ENCODE measurements at places on chromosomes 5 and 9. TPM values are rescaled to one million over a fixed set of nuclear protein-coding genes. Genes with fewer than 3 reads are reported as not detected.

GRCh38 chr5:139764886-139765408 lies 30.7 kb upstream of the PSD2 start:
- no peak for DNase-seq

- no peak for DNase-seq
Measured at GRCh38 chr5:4651806-4652565, 488.1 kb upstream of the ADAMTS16 start.

DNA sequence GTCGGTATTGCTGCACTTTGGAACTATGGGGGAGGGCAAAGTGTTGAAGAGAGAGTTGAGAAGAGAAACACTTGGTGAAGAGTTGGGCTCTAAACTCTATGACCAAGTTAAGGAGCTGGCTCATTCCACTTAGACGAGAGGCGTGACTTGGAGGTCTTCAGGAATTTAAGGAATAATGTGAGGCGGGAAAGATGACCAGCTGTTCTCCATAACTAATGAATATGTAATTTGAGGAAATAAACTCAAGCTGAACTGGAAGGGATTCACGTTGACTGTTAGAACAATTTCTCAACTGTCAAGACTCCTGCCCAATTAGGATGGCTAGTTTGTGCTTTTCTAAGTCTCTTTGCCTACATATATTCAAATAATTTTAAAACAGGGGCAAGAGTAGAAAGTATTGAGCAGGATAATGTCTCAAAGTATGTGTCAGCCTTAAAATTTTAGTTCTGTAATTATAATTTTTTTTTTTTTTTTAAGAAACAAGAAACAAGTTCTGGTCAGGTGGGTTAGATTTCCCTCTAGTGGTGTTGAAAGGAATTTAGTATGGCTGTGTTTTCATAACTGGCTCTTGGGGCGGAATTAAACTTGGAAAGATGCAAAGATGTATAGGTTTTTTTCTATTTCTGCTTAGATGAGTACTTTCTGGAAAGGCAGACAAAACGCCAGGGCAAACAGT lies 33.4 kb downstream of the TMEM252 start:
- no peak for DNase-seq

DNA sequence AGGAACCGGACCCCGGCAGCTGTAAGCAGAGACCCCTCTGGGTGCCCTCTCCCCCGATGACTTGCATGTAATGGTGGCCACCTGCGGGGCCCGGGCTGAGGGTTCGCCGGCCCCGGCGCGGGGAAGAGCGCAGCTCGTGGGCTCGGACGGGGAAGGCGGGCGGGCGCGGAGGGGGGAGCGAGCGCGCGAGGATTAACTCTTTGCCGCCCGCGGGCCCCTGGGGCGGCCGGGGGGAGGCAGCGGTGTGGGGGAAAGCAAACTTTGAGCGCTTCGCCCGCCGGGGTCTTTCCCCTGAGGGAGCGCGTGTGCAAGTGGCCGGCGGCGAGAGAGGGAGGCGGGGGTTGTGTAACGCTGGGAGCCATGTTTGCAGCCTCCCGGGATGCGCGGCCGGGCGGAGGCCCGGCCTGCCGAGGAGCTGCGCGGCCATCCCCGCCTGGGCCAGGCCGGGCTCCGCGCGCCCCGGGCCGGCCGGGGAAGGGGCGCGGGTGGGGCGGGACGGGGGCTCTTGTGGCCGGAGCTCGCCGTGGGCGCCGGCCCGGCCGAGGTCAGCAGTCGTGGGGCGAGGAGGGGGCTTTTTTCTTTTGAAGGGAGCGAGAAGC lies 547 bp downstream of the ANP32B start:
- peak; percentile 61 for DNase-seq

DNA sequence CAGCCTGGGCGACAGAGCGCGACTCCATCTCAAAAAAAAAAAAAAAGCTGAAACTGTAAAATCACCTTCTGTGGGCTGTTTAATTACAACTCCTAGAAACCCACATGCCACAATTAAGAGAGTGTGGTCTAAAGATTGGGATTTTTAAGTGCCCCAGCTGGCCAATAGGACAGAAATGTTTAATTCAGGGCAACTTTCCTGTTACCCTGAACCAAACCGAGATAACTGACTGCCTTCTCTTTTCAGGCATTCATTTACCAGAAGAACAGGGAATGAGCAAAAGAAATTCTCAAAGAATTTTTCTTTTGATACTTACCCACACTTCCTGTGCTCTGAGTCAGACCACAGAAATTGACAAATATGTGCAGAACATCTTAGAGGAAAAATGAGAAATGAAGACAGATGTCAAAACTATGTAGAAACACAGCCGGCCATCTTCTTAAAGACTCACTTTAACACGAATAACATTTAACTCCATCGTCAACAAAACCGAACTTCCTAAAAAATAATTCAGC lies 221.3 kb upstream of the DAPK1 start:
- no peak for DNase-seq

DNA sequence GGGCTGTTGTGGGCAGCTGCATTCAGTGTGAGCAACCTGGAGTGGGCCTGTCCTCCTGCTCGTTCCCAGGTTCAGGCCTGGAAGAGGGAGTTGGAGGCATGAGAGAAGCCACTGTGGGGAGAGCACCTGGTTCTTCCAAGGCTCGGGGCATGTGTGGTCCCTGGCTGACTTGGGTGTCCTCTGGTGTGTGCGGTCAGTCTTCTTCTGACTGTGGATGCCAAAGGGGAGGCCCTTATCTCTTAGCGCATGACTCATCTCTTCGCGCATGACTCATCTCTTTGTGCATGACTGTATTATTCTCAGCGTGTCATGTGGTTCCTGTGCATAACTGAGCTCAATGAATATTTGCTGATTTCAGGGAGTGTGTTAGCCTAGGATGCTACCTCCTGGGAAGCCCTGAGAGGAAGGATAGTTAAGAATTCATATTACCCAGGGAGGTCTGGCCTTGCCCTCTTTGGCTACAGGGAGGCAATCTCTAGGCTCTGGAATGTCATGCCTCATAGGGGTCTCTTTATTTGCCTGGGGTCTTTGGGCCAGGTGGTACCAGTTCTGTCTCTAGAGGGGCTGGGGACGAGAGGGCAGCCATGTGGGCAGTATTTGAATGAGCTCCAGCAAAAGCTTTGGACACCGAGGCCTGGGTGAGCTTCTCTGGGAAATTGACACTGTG lies 188.7 kb downstream of the HSPA4 start:
- DNase-seq, result peak; percentile 40

DNA sequence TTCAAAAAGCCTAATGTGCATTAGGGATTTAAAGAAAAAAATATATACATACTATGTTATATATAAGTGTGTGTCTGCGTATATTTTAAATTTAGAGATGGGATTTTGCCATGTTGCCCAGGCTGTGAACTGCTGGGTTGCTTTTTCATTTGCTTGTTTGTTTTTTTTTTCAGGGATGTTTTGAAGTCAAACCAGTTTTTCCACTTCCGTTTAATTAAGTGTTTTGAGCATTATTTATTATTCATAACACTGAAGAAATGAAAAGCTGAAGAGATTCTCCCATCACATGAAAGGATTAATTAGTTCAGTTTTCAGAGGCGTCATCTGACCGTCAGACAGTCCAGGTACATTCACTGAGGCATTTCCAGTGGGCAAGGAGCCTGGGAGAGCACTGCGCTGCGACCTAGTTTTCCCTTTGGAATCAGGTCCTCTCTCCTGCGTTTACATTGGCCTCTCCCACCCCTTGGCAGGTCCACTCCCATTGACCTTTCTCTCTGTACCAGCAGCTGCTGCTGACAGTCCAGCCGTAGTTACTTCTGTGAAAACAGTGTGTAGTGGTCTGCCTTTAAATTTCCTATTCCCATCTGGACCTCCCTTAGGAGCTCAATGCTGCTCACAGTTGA lies 26.0 kb downstream of the ARRDC3 start:
- DNase-seq, result no peak

DNA sequence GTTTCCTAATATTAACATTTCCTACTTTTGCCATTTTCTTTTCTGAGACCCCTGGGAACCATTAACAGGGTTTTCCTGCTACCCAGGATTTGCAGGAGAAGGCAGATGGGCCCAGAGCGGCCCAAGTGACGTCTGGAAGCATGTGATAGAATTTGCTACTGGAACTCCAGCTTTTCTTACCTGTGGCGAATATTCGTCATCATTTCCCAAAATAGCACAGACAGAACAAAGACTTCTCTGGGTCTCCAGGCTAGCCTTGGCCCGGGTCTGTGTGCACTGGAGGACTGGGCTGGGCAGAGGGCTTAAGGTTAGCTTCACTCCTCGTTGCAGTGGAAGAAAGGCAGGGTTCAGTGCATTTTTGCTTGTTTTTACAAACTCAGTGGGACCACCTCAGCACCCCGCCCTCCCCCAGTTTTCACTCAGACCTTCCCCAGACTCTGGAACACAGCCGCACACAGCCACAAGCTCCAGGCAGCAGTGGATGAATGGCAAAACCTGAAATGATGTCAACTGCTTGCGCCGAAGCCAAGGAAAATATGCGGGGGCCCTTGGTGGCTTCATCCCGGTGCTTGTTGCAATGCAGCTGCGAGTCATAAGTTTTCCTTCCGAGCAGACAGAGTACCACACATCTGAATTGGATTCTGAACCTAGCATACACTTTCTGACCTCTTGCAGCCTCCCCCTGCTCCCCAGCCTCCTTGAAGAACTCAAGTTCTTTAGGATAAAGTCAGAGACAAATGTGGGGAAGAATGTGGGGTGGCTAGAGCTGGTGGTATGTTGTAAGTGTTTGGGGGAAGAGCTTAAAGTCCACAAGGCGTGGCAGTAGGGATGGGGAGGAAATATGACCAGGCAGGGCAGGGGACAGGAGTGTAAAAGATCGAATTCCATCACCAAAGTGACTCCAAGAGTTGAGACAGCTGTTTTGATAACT lies 586.0 kb downstream of the CCDC171 start:
- no peak for DNase-seq

DNA sequence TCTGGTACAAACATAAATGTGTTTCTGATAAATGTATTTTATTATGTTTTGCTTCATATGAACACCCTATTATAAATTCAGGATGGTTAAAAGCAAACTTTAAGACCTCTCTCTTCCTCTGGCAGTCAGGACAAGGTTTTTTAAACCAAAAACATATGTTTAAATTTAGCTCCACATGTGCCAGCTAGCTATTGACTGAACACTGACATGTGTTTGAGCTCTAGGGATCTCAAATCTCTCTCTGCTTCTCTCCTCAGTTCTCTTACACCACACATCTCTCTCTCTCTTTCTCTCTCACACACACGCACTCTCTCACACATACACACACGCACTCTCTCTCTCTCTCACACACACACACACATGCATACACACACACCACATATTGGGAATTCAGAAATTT lies 150.1 kb upstream of the RFX3 start:
- DNase-seq, result no peak

DNA sequence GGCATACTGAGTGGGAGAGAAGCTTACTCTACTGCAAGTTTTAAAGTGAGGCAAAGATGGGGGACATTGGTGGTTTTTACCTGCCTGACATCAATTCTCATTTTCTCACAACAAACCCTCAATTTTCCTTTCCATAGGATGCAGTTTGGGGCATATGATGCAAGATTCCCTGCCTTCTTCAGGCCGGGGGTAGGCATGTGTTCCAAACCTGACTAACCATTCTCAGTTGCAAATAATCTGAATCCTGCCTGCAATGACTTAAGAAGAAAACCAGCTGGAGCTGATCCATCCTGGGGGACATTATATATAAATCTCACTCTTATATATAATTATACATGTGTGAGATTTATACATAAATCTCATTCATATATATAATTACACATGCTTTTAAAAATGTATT lies 223.6 kb upstream of the EFNA5 start:
- DNase-seq, result no peak

DNA sequence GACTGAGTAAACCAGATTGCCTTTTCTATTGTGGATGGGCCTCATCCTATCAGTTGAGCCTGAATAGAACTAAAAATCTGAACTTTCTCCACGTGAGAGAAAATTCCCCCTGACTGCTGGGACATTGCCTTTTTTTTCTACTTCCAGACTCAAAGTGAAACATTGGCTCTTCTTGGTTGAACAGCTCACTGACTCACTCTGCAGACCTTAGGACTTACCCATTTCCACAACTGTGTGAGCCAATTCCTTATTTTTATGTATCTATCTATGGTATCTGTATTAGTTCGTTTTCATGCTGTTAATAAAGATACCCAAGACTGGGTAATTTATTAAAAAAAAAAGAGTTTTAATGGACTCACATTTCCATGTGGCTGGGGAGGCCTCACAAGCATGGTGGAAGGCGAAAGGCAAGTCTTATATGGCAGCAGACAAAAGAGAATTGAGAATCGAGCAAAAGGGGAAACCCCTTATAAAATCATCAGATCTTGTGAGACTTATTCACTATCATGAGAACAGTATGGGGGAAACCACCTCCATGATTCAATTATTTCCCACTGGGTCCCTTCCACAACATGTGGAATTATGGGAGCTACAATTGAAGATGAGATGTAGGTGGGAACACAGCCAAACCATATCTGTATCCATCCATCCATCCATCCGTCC lies 306.7 kb upstream of the SLC24A2 start:
- no peak for DNase-seq

- DNase-seq, result no peak
Measured at GRCh38 chr5:93915142-93915553, 173.7 kb upstream of the POU5F2 start.

- DNase-seq, result no peak
Measured at GRCh38 chr9:87237336-87237735, 260.3 kb upstream of the DAPK1 start.

- DNase-seq, result no peak
Measured at GRCh38 chr5:172871536-172871935, 37.5 kb downstream of the ERGIC1 start.

DNA sequence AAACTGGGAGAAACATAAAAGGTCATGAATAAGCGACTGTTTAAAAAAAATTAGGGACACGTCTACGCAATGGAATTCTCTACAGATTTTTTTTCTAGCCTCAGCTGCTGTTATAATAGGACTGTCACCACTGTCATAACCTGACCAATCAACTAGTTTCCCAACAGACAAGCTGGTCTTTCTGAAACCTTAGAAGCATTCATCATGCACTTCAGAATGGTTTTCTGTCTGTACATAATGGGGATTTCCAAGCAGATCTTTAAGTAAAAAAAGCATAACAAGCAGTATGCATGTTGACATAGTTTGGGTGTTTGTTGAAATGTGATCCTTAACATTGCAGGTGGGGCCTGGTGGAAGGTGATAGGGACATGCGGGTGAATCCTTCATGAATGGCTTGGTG lies 58.3 kb upstream of the SEMA6A start:
- DNase-seq, result no peak

Gene TGFBI
- polyA plus RNA-seq, result 50.0 TPM

Gene MUSK
- polyA plus RNA-seq, result 0.23 TPM

Gene SLC44A1
- polyA plus RNA-seq, result 21.5 TPM

Gene NACC2
- 39.1 TPM for polyA plus RNA-seq
